ENCODE measurements at places on chromosomes 7 and 10. TPM values are rescaled to one million over a fixed set of nuclear protein-coding genes. Genes with fewer than 3 reads are reported as not detected.

GRCh38 chr7:128796327-128796726 is 4.6 kb downstream of the CCDC136 start:
- no peak for DNase-seq

DNA sequence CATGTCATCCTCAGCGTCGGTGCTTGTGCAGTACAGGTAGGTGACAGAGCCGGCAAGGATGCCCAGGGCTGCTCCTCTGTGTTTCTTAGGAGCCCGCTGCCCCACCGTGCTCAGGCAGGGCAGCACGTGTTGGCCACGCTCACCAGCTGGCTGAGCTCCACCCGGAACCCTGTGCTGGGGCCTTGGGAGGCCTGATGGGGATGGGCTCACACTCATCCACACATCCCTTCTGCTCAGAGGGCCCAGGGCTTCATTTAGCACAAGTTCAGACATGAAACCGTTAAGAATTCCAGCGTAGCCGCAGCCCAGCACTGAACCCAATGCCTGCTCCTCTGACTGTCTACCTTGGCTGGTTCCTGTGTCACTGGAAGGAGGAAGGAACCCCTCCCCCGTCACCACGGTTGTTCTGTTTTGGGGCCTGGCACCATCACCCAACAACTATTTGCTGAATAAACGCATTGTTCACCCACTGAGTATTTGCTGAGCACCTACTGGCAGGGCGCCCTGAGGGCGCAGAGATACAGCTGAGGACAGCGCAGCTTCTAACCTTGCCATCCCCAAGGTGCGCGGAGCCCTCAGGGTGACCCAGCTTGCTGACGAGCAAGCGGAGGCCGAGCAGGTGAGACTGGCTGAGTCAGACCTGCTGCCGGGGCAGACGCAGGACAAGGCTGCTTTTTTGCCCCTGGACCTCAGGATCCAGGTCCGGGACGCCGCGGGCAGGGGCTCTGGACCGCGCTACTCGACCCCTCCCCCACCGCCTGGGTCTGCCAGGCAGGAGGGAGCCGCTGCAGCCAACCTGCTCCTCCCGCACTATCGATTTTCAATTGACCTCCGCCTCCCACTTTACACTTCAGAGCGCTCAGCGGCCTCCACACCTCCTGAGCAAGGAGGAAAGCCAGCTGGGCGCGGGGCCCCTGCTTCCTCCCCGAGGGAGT is 50.6 kb upstream of the RET start:
- no peak for DNase-seq

- DNase-seq = no peak
These were observed 82.0 kb downstream of the RNF133 start for GRCh38 chr7:122616951-122617350.

GRCh38 chr10:100014071-100014762 is 4.5 kb upstream of the DNMBP start:
- no peak for DNase-seq

GRCh38 chr7:129530795-129531391 is 28.6 kb downstream of the SMKR1 start:
- peak; percentile 71 for DNase-seq

GRCh38 chr7:94666879-94667587 is 11.1 kb upstream of the SGCE start:
- DNase-seq = no peak

DNA sequence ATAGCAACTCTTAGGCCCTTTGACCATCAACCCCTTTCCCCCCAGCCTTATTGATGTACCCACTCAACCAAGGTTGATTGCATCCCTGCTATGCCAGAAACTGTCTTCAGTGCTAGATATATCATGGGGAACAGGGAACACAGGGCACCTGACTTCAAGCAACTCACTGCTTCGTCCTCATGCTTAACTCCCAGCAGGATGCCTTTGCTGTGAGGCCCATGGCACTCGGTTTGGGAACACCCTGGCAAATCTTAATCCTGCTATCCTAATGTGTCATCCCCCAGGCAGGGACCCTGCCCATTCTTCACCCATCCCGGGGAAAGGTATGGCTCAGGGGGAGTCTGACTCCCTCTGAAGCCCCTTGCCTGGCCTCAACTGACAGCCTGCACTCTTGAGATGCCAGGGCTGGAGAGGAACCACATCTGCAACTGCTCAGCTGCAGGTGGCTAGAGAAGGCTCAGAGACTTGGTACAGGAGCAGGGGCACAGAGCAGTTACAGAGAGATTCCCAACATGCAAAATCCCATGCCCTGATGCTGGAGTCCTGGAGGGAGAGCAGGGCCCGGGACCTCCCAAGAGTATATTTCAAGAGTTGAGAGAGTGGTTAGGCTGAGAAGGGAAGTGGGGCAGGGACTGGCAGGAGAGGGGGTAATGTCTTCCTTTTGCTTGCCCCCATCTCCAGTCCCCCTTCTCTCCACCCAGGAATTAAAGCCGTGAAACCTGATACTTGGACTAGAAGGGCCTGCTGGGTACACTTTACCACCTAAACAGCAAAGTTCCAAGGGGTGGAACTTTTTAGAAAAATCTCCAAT is 2.4 kb upstream of the UNC5B start:
- DNase-seq = no peak

GRCh38 chr10:12358863-12359564 is 9.7 kb downstream of the CAMK1D start:
- DNase-seq = peak; percentile 28

DNA sequence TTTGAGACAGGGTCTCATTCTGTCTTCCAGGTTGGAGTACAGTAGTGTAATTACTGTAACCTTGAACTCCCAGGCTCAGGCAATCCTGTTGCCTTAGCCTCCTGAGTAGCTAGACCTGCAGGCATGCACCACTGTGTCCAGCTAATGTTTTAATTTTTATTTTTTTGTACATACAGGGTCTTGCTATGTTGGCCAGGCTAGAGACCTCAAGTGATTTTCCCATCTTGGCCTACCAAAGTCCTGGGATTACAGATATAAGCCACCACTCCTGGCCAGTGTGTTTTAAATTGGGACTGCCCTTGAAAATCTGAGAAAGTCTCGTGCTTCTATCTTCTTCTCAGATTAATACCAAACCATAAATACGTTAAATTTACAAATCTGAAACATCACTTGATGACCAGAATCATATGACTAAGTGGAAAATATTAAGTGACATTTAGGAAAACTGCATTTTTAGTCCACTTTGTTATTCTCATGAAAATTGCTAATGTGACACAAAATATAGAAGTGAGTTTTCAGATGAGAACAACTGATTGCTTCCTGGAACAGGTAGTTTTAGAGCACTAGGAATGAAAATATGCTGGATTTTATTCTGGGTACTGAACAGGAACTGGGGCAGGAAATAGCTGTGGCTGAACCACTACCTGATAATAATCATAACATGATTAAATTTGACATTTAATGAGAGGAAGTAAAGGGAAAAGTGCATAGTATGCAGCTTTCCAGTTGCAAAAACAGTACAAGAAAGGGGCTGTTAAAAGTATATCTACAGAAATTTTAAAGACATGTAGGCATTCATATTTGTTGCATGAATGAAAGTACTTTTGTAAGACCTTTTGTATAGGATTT is 4.2 kb downstream of the PHTF2 start:
- no peak for DNase-seq

- DNase-seq = no peak
These were observed 76.1 kb upstream of the DGKB start for GRCh38 chr7:14978687-14979086.

- DNase-seq = no peak
These were observed 220.8 kb downstream of the LRMDA start for GRCh38 chr10:75652146-75652740.

GRCh38 chr10:72026278-72027111 is 61.9 kb downstream of the SPOCK2 start:
- no peak for DNase-seq

DNA sequence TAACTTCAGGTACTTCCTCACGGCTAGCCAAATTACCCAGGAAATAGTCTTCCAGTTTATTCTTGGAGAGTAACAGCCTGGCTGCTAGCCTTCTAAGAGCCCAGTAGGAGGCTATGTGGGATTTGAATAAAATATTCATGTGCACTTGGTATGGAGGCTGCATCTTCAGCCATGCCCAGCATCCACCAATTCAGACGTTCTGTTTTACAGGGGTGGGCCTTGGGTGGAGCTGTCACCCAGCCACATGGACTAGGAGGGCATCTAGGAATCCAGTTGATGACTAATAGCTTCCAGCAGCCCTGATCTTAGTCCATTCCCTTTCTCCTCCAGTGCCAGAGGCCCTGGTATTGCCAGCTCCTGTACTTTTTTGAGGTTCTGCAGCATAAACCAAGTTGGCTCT is 66.3 kb upstream of the ZRANB1 start:
- DNase-seq = no peak

DNA sequence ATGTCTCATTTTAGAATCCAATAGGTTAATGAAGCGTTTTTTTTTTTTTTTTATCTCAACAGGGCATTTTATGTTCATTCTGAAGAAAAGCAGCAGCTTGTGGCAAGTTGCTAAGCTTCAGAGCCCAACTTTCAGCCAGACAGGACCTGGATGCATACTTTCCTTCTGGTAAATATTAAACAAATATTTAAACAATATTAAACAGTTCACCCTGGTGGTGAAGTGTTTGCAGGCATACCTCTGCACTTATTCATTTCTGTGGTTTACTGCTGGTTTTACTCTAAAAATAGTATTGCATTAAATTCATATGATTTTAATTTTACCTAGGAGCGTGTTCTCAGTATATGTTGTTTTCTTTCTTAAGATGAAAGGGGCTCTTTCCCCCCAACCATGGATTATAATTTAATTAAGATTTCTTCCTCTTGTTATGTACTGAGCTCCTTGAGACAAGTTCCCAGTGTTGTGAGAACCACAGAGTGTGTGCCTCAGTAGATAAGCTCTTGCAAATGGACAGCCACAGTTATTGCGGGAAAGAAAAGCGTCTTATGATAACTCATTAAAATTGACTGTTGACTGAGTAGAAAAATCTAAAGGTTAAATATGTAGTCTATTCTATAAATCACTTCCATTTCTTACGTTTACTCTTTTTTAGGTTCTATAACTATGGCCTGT is 155.8 kb downstream of the MALRD1 start:
- no peak for DNase-seq

DNA sequence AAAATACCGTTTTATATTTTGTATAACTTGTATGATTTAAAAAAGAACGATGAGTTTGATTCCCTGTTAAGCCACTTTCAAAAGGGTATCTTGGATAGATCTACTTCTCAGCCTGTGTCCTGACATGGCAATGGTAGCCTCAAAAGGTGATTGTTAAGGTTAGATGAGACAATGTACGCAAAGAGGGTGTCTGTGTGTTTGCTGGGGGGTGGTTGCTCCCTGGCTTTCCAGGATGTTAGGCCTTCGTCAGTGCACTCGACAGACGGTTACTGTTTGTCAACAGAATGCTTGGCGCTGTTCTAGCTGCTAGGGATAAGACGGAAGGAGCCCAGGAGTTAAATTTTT is 90.3 kb downstream of the NEURL1 start:
- no peak for DNase-seq

Gene SLC13A1
- total RNA-seq = not detected

Gene PTPRZ1
- total RNA-seq = not detected

Gene FZD8
- total RNA-seq = 0.15 TPM

Gene ASAH2
- total RNA-seq = 4.1 TPM

Gene TMEM178B
- total RNA-seq = 0.05 TPM

Gene WEE2
- not detected for total RNA-seq

Gene GRID2IP
- total RNA-seq = 0.12 TPM

All from activated naive CD4-positive, alpha-beta T cell treated with anti-CD3 and anti-CD28 coated beads for 36 hours (primary cell).